Inflammatory macrophage treated with lipopolysaccharide for 4 hours (primary cell): ENCODE measurements at places on chromosomes 5 and 9.

GRCh38 chr5:16673241-16674201, 56.7 kb upstream of the RETREG1 start:
- DNase-seq: no peak

DNA sequence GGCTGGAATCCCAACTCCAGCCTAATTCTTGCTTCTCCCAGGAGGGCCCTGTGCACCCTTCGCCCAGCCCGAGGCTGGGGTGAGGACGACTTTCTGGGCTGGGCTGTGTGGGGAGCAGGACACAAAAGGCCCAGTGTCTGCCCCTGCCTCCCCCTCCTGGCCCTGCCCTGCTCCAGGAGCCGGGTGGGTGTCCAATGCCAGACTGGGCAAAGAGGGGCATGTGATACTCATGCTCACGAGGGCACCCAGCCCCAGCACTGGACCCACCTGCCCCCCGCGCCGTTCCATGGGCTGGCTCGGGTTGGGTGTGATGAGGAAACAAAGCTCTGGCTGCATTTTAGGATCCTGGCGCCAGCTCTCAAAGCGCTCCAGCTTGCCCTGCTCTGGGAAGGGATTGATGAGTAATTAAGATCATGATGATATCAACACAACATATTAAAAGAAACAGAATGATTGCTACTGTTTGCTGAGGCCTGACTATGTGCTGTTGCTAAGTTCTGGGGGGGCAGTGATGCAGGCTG, 30.7 kb downstream of the LHX2 start:
- DNase-seq: no peak

DNA sequence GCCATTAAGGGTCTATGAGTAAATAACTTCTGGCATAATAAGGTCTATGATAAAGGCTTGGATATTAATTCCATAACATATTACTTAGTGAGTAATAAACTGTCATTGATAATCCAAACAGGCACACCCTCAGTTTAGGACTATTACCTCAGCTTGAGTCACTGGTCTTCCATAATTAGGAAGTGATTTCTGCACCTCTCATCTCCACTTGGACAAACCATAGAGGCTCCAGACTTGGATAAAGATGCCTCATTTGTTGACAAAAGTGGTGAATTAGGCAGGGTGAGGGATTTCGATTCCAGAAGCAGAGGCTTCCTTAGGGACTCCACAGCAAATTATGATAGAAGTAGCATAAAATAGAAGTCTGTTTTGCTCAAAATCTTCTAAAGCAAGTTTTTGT, 127.5 kb upstream of the MTAP start:
- DNase-seq: no peak

- no peak for DNase-seq
Measured at GRCh38 chr9:73173557-73174329, 22.1 kb downstream of the ANXA1 start.
